ENCODE measurements at places on chromosomes 1 and 21. TPM values are rescaled to one million over a fixed set of nuclear protein-coding genes. Genes with fewer than 3 reads are reported as not detected.

GRCh38 chr1:2313651-2314261 lies 77.6 kb downstream of the MORN1 start:
- no peak for DNase-seq

GRCh38 chr21:32861866-32862265 lies 90.3 kb upstream of the PAXBP1 start:
- peak; percentile 56 for DNase-seq

DNA sequence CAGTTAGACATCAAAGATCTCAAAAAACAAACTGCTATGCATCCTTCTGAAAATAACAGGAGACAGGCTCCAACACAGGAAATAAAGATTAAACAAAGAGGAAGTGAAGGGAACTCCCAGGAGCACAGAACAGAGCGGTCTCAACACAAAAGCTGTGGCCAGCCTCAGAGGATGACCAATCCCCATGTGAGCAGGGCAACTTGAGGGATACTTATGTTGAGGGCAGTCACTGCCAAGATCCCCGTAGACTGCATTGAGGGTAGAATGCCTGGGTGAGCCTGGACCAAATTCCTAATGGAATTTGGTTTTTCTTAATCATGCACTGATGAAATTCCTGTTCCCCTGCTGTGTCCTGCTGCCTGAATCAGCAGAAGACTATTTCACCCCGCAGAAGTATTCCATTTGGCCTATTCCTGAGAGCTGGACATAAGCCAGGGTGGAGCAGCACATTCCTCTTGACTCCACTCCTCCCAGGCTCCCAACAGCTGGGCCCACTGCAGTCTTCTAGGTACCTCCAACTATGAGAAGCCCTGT lies 49.0 kb downstream of the JAK1 start:
- peak; percentile 99 for DNase-seq

DNA sequence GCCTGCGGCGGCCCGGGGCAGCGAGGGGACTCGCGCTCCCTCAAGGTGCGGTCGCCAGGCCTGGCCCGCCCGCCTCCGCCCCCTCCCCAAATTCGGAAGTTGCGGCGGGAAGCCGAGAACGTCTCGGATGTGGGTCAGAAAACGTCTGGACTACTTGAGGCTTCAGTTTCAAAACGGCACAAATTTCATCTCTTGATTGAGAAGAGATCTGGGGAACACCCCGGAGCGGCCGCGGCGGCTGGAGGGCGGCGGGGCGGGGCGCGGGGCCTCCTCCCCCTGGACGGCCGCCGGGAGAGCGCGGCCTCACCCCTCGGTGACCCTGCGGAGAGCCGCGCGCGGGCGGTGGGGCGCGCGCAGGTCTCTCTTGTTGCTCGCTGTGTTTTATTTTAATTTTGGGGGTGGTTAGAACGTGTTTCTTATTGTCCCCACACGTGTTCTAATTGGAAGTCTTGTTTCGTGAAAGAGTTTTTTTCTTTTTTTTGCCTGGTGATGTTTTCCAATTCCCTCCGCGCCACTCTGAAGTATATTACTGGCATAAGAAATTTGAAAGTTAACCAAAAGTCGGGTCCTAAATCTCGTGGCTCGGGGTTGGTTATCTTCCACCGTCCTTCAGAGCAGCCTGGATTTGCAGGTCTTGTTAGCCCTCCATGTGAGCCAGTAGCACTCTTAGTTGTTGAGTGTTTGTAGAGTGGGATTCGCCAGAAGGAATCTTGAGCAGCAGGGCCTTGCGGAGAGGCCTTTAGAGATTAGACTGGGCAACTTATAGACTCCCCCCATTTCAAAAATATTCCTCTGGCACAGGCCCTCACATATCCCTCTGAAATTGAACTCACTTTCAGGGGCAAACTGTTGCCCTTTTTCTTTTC lies 749 bp downstream of the PCBP3 start:
- DNase-seq = no peak

DNA sequence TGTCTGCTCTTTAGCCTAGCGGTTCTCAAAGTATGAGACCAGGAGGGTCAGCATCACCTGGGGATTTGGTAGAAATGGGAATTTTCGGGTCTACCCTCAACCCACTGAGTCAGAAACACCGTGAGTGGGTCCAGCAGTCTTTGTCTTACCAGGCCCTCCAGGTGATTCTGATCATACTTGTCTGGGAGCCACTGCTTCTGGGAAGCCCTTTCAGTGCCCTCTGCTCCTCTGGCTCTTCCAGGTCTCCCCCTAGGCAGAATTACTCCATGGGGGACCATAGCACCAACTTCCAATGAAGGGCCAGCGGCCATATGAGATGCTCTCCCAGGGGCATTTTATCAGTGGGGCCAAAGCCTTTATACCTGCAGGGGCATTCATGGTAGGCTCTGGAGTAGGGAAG lies 81.0 kb upstream of the ETV3 start:
- DNase-seq = no peak

DNA sequence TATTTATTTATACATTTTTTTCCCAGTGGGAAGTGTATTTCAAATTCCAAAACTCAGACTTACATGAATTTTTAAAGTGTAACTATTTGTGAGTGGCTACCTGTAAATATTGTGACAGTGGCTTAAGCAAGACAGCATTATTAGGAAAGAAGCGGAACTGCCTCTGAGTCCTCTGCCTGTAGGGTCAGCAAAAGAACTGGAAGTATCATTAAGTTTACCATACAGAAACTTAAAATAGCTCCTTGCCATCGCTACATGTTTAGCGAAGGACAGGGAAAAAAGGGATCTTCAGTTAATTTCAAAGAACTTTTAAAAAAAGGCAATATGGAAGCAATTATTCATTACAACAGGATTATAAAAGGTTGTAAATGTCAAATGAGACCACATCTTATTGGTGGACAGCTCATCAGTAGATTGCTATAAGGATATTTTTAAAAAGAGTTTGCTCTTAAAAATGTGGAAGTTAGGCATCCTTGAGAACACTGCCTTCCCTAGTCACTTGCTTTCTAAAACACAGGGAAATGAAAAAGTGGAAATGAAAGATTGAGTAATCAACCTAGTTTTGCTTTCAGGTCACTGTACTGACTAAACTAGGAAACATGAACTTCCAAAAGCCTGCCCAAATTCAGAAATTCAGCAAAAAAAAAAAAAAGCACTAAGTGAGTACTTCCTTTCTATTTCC lies 39.2 kb downstream of the NSL1 start:
- DNase-seq = peak; percentile 14

GRCh38 chr1:162930976-162931560 lies 70.1 kb upstream of the CCDC190 start:
- no peak for DNase-seq

- DNase-seq = peak; percentile 20
Measured at GRCh38 chr1:156801409-156802121, 15.1 kb downstream of the SH2D2A start.

GRCh38 chr1:165644064-165644735 lies 13.2 kb downstream of the MGST3 start:
- no peak for DNase-seq

DNA sequence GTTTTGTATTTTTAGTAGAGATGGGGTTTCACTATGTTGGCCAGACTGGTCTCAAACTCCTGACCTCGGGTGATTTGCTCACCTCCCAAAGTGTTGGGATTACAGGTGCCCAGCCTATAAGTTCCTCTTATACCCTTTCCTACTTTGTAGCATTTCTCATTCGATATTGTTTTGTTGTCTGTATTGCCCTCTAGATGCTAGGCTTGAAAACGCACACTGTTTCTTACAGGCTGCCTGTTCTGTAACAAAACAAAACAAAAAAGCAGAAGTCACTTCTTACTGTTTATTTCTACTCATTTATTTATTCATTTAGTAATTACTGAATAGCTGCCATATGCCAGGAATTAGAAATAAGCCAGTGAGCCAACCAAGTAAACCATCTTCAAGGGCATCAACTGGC lies 136.9 kb upstream of the BMP8A start:
- no peak for DNase-seq

DNA sequence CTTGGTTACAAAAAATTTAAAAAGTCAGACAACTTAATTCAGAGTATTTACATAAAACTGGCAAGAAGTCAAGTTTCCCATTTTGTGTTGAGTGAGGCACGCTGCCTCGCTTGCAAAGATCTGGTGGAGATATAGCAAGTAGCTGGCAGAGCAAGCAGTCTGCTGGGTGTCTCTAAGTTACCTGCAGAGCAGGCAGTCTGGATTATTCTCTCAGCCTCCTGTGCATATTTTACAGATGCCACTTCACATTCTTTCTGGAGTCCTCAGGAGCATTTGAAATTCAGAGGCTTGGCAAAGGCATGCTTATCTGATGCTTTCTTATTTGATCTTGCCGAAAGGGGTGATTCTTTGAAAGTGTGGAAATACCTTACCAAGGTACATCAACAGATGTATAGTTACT lies 640.4 kb upstream of the ADGRL4 start:
- no peak for DNase-seq

DNA sequence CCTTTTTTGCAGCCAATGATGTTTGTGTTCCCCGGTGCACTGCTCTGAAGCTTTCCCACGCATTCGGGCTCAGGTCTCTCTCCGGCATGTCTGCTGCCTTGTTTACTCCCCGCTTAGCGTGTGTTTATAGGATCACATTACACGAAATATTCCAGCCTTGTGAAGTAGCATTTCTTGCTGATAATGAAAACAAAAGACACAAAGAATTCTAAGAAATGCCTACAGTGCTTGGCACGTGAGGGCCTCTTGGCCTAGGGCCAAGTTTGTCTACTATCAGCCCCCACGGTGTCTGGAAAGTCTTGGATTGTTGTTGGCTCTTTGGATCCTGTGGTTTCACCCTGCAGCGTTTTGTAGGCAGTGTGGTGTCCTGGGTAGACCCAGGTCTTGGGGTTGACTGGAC lies 11.2 kb upstream of the GSTM4 start:
- no peak for DNase-seq

GRCh38 chr21:33039536-33039935 lies 13.8 kb downstream of the OLIG2 start:
- peak; percentile 21 for DNase-seq

DNA sequence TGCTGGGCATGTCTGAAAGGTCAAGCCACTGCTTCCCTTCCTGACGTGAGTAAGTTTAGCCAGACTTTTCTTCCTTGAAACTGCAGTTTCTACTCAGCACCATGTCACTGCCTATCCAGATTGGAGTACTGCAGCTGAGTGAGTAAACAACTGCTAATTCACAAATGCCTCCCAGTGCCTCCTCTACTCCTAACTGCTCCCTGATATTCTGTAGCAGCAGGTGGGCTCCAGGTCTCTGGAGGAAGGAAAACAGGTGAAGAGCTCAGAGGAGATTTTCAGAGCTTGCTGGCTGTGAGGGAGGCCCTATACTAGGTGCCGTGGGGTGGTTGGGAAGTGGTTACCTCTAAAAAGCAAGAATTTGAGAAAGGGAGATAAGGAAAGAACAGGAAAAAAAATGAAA lies 96.5 kb downstream of the KIF14 start:
- no peak for DNase-seq

- DNase-seq = peak; percentile 95
Measured at GRCh38 chr1:182193908-182194550, 132.5 kb upstream of the ZNF648 start.

- no peak for DNase-seq
Measured at GRCh38 chr1:221454096-221454495, 287.8 kb downstream of the DUSP10 start.

DNA sequence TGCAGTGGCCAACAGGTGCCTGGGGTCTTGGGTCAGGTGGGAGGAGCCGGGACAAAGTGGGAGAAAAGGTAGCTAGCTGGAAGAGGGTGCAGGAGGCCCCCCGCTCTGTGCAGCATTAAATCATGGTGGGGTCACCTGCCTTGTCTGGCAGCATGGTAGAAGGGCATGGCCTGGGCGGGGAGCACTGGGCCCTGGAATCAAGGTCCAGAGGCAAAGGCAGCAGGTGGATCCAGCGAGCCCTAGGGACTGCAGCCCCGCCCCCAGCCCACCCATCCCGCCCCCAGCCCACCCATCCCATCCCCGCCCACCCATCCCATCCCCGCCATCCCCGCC lies 16.7 kb upstream of the TTLL10 start:
- no peak for DNase-seq

DNA sequence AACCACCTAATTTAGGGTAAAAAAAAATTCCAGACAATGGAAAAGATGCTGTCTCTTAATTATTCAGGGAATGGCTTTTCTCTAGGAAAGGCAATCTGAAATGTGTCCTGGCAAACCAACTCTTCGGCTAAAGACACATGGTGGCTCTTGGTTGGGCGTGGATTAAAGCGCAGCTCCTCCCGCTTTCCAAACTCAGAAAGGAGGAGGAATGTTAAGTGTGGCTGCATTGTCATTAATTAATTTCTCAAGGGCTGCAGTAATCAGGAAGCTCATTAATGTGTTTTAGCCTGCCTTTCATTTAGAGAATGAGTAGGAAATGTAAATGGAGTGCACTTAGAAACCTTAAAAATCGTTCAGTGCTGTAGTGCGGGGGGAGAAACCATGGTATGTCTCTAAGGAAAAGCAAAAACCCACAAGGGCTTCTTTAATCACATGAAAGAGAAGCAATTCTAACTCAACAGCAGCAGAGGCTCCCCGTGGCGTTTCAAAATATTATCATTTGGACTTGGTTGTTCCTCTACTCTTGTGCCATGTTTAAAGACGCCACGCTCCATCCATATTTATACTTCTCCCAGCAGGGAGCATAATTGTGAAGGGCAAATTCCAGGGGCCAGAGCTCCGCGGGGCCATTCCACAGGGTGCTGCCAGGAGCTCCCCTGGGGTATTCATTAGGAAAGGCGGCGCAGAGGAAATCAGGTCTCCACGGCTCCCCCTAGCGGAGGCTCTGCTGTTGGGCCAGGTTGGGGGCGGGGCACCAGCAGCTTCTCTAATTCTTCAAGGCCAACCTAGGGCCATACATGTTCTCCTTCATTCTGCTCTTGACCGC lies 91.9 kb upstream of the SSX2IP start:
- DNase-seq = peak; percentile 66

DNA sequence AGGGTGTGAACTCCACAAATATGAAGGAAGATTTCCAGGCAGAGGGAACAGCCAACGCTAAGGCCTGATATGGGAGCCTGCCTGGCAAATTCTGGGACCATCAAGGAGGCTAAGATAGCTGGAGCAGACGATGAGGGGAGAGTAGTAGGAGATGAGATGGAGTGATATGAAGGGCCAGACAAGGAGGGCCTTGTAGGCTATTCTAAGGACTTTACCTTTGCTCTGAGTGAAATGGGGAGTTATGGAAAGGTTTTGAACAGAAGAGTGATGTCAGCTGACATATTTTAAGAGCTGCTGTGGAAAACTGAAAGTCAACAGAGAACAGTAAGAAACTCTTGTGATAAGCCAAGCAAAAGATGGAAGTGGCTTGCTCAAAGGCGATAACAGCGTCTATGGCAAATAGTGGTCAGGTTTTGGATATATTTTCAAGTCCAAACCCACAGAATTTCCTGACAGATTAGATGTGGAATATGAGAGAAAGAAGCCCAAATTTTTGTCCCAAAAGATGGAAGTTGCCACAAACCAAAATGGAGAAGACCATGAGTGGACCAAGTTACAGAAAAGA lies 2.1 kb upstream of the TP53BP2 start:
- no peak for DNase-seq

CD84 gene
- total RNA-seq = not detected

KCNK1 gene
- not detected for total RNA-seq

CFAP74 gene
- not detected for total RNA-seq

WNT4 gene
- total RNA-seq = not detected

SOX13 gene
- total RNA-seq = 3.6 TPM

SYT14 gene
- 14.0 TPM for total RNA-seq

PLPP3 gene
- total RNA-seq = 49.5 TPM

RASSF5 gene
- 0.19 TPM for total RNA-seq

LMNA gene
- total RNA-seq = 1,475 TPM

LRRN2 gene
- not detected for total RNA-seq

ADPRS gene
- total RNA-seq = 41.2 TPM

All from LHCN-M2 (cell line).